ENCODE measurements at places on chromosomes 11 and 22.

DNA sequence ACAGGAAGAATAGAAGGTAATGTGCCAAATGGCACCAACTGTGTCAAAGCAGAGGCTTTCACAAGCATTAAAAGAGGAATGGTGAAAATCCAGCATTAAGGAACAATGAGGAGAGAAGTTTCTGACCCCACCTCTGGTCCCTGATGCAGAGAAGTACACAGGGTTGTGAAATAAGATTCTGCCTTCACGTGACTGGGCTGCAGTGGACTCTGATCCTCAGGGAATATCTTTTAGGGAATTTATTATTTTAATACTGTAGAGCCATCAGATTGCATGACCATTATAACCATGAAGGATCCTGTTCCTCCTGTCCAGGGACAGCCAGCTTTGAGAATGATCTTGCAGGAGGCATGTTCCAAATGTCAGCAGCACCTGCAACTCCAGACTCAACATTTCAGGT, 74.4 kb upstream of the FAR1 start:
- DNase-seq = no peak

- no peak for DNase-seq
These were observed 303.6 kb downstream of the SBF2 start for GRCh38 chr11:9990221-9990973.

DNA sequence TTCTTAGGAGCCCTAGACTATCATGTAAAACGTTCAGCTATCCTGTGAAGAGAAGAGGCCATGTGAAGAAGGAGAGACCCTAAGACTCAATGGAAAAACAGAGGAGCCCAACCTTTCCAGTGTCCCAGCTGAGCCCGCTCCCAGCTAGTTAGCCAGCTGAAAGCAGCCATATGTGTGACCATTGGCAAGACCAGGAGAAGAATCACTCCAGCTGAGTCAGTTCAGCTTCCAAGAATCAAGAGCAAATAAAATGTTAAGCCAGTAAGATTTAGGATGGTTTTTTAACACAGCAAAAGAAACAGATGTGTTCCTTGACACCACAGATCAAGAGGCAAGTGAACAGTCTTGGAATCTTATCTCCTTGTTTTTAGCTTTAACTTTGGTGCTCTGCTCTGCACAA, 108.0 kb downstream of the CCDC81 start:
- no peak for DNase-seq

DNA sequence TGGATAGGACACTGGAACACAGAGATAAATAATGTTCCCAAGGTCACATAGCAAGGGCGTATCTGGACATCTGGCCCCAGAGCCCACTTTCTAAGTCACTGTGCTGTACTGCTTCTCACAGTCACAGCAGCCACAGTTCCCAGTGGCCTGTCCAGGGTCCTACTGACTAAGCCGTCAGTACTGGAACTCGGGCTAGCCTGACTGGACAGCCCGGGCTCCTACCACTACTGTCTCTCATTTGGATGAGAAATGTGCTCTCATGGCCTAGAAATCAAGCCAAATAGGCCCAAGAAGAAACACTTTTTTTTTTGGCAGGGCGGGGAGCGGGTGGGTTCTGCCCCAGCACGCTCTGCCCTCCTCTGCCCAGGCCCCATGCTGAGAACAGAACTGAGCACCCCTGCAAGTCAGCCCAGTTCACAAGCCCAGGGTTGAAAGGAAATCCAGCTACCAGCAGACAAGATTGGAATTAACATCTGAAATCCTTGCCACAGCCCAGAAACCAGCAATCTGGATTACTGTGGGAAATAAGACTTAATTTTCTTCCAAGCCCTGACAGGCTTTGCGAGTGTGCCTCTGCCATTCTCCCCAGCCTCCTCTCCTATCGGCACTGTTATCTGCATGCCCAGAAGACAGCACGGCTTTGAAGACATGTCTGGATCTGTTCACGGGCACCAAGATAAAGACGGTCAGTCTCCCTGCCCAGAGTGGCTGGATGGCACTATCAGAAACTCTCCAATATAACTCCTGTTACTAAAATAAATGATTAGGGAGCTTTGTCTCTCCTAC, 182.9 kb upstream of the NCAM1 start:
- DNase-seq = no peak

- no peak for DNase-seq
These were observed 12.8 kb downstream of the PMM1 start for GRCh38 chr22:41576877-41577276.

DNA sequence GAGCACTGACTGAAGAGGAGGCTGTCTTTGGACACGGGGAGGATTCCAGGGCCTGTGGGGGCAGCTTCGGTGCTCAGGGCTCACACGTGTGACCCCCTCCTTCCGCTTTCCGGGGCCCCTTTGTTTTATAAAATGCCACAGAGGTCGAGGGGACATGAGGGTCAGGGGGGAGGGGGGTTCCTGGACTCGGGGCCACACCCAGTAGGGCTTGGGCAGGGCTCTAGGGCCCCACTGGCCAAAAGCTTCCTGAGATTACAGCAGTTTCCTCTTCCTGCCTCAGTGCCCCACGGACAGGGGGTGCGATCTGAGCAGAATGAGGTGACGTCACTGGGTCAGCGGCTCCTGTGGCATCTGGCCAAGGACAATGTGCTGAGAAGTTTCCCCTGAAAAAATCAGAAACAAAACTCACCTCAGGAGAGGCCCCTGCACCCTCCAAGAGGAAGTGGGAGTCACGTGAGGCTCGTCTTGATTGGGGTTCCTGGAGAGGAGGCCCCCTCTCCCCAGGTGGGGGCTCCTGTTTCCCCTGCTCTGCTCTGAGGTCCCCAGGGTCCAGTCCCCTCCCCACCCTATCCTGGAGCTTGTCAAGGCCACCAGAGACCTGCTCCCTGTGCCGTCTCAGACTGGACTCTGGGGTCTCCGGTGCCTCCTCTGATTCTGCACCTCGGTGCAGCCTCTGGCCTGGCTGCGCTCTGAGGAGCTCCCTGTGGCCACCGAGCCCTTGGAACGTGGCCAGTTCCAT, 6.4 kb upstream of the IFITM3 start:
- peak; percentile 33 for DNase-seq

- no peak for DNase-seq
These were observed 59.2 kb upstream of the FSHB start for GRCh38 chr11:30171661-30172060.

DNA sequence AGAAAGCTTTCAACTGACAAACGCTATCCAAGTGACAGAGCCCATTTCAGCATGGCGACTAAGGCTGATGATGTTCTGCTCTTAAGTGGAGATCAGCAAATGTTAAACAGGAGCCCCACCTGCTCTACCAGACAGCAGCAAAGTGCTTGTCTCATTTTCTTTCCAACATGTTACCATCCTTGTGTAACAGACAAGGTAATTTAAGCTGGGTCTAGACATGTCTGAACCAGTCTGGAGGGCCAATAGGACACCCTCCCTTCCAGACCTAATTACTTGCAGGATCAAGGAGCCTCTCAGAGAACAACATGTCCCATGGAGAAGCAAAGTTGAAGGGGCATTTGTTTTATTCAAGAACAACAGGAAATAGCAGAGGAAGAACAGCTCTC, 3.9 kb upstream of the LMO2 start:
- DNase-seq = no peak

DNA sequence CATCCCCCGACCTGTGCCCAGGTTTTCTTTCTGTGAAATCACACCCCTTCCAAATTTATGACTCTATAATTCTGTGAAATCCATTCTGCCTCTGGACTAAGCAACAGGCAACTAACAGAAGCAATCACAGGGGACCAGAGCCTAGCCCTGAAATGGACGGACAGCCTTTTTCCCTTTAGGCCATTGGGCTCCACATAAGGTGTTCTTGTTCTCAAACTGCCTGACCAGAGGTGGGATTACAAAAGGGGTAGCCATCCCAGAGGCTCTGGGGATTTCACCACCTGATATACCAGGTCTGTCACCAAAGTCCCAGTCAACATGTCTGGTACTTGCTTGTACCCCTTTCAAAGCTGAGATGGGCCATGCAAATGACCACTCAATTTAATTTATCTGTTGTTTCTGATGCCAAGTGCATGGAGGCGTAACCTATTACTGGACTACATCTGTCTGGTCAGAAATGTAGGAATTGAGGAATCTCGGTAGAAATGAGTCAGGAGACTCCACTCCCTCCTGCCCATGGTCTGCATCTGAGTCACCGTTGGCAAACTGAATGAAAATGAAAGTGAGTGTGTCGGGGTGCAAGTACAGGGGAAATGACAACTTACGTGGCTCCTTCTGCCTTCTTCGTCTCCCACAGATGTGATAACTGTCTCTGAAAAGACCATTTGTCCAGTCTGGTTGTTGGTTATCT, 10.2 kb downstream of the DKK3 start:
- no peak for DNase-seq

GRCh38 chr11:82288471-82288870, 445.2 kb downstream of the FAM181B start:
- no peak for DNase-seq

DNA sequence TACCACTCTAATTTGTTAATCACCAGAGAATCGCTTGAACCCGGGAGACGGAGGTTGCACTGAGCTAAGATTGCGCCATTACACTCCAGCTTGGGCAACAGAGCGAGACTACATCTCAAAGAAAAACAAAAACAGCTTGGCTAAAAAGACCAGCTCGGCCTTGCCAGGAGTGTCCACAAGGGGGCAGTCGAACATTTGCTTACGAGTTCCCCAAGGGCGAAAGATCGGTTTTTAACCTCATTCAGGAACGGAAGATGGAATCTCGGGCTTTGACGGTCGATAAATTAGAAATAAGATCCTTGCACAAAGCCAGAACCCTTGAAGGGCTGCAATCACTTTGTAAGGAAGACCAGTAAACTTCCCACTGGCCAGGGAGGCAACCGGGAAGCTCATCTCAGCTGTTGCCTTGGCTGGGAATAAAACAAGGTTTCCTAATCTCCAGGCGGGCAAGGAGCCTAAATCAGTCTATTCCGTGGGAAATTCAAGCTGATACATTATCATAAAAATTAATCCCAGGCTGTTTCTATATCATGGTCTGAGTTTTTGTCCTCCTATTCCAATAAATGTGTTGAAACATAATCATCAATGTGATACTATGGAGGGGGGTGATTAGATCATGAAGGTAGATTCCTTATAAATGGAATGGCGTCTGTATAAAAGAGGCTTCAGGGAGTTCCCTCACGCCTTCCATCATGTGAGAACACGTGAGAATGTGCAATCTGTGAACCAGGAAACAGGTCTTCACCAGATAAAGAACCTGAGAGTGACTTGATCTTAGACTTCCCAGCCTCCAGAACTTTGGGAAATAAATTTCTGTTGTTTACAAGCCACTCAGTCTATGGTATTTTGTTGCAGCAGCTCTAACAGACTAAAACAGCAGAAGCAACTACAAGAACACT, 14.9 kb upstream of the SLC29A2 start:
- DNase-seq = peak; percentile 67

DNA sequence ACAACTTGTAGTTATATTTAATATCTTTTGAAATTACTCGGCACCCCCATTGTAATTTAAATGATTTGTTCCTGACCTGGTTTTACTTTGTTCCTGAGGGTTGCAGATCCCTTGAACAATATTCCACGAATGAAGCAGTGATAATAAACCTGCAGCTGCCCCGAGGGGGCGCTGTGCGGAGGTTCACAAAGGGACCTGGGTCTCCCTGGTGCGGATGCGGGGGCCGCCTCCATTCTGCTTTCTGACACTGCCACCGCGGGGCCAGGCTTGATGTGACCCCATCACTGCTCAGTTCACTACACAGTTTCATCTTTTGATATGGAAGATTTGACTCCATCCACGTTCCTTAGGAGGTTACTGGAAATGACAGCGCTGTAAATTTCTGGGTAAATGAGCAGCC, 62.9 kb upstream of the PRODH start:
- DNase-seq = no peak

DNA sequence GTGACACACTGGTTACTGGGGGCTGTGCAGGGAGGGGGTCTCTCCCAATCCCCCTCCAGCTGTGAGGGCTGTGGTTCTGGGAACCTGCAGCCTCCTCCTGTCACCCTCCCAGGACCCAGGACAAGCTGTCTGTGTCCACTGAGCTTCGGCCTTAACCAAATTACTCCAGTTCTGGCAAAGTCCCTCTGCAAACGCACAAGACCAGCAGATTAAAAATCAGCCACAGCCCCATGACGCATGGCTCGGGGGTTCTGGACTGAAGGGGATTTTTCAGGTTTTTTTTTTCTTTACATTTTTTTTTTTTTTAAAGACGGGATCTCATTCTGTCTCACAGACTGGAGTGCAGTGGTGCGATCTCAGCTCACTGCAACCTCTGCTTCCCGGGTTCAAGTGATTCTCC, 32.2 kb upstream of the A4GALT start:
- no peak for DNase-seq

DNA sequence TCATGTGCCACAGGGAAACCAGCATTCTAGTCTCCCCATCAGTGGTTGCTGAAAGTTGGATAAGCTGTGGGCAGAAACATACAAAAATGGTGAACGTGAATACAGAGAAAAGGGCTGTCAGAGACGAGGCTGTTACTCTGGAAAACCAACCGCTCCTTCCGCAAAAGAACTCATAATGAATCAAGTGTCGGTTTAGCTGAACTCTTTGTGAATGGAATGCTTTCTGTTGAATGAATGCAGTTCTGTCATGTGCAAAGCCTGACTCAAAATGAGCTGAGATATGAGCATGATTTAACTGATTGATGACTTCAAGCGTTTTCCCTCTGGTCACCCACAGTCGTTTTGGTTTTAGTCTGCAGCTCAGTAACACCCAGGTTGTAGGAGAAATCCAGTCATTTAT, 298.3 kb downstream of the ETS1 start:
- DNase-seq = no peak

GRCh38 chr11:19683141-19683805, 29.4 kb upstream of the NAV2 start:
- DNase-seq = no peak

- no peak for DNase-seq
These were observed 152.0 kb downstream of the LRRC4C start for GRCh38 chr11:41307296-41308080.

GRCh38 chr22:46735747-46736608, 2.1 kb downstream of the CERK start:
- DNase-seq = no peak

- no peak for DNase-seq
These were observed 22.0 kb downstream of the FAT3 start for GRCh38 chr11:92246630-92247029.

DNA sequence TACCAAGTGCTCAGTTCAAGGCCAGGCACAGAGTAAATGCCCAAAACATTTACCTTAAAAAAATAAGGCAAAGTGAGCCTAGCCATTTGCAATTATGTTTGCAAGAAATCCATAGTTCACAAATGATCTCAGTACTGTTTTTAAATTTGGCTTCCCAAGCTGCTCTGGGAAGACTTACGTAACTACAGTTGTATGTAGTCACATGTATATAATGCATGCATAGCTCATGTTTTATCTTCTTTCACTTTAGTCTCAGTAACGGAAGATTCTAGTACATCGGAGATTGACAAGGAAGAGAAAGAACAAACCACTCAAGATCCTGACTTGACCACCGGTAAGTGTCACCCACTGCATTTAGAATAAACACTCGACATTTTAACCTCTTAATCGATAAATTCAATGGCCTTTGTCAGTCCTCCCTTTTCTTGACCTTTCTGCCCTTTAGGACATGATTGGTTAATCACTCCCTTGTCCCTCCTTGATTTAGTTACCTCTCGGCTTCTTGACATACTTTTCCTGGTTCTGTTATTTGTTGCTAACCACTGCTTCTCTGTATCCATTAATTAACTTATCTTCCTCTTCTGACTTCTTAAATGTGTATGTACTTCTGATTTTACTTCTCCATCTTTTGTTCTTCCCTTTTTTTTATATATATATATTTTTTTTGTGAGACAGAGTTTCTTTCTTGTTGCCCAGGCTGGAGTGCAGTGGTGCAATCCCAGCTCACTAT, 18.0 kb upstream of the JHY start:
- no peak for DNase-seq

All from activated effector memory CD4-positive, alpha-beta T cell treated with Interleukin-2 at 50 U/mL for 16 hours (primary cell).